ENCODE measurements at places on chromosomes 1 and 21.
A peak's percentile ranks its signal among the peaks of the same experiment; 100 is the strongest.

- no peak for DNase-seq
Measured at GRCh38 chr1:28343405-28343804, 14.6 kb downstream of the MED18 start.

DNA sequence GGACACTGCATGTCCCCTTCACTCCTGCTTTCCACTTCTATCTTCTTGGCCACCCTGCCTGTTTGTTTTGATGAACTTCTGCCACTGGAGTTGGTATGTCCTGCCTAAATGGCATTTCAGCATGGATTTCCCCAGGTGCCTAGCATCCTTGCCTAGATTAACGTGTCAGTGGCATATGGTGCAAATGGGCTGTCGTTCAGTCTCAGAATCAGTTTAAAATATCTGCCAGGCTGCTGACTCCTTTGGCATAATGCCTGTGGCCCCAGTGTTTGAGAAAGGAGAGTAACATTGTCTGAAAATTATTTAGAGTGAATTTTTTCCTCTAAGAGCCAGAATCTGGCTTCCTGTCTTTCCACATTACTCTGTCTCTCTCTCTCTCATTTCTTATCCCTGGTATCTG is 64.9 kb upstream of the BARHL2 start:
- DNase-seq, result no peak

GRCh38 chr21:38121888-38122720 is 134.7 kb upstream of the KCNJ15 start:
- no peak for DNase-seq

DNA sequence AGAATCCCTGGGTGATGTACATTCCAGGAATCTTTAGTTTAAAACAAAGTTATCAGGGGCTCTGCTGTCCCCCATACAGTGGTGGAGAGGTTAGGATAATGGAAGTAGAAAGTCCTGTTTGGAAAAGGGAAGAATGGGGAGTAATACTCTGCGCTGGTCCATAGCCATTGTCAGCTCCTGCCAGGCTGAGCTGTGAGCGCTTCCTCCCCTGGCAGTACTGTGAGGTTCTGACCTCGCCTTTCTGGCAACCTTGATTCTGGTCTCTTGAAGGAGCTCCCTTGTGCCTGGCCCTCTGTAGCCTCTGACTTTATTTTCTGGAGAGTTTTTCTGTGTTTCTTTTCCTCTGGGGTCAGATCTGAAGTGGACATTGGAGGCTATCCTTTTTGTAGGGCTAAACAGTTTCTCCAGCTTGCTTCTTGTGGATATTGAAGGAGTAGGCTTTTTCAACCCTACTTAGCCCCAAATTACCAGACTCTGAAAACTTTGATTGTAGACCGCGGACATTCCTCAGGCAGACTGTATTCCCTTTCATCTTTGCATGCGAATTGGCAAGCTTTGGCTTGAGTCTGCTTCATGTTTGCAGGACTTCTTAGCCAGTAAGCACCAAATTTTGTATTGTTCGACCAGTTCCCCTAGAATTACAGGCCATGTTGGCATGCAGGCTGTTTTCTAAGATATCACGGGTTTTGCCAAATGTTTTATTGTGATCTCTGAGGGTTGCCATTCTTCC is 13.8 kb downstream of the UBE4B start:
- no peak for DNase-seq

- DNase-seq, result peak; percentile 66
Measured at GRCh38 chr1:234608911-234609690, 877 bp downstream of the IRF2BP2 start.

DNA sequence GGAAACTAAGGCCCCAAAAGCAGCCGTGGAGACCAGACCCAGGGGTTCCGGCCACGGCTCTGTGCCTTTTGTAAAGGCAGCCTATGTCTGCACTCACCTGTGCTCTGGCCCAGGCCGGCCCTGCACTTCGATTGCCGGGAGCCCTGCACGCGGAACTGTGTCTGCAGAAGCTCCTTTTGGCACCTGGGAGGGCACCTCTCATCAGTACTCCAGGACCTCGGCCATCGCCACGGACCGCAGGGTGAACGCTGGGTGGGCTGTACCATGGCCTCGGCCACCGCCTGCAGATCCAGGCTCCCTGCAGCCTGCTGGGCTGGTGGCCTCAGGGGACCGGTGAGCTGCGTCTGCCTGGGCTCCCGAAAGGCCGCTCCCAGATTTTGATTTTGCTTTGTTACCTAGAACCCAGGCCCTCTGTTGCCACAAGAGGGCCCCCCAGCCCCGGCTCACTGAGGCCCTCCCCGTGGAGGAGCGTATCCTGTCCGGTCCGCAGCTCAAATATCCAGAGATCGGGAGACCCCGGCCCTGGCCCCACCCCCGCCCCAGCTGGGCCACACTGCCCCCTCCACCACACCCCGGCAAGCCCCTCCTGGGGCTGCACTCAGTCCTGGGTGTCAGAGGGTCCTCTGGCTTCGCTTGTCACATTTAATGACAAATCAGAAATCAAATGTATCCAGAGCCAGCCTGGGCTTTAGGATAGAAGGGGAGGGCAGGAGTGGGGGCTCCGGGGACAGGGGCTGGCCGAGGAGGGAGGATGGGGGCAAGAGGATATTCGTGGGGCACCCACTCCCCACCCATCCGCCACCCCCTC is 60.2 kb upstream of the PDE9A start:
- DNase-seq, result peak; percentile 58

DNA sequence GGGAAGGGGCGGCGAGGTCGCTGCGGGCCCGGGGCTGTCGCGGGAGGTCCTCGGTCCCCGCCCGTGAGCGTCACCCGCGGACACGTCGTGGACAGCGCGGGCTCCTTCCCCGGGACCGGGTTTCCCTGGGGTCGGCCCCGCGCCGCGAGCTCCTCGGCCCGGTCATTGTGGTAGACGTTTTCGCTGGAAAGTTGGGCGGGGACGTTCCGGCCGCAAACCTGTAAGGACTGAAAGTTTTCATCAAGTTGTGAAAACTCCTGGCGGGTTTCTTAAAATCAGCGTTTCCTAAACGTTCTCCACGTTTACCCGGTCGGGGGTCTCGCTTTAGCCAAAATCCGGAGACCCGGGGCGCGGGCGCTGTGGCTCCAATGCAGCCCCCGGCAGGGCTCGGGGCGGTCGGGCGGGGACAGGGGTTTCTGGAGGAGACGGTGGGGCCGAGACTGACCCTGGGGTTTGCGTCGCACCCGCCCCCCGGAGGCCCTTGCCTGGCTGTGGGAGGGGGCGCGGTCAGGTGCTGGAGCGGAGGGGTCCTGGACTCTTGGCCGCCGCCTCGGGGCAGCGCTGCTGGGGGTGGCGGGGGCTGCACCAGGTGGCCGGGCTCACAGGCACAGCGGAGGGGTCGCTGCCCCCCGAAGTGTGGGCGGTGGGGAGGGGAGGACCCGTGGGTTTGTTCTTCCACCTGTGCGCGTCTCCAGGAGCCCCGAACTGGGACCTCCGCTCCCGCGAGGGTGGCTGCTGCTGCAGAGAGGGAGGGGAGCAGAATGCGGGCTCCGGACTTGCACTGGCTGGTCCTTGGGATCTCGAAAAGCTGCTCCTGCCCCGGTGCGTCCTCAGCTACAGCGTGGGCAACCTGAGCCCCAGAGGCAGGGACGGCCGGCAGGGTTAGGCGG is 827 bp downstream of the PRKCZ start:
- no peak for DNase-seq

GRCh38 chr21:25788677-25789076 is 53.9 kb downstream of the GABPA start:
- no peak for DNase-seq

GRCh38 chr1:183620311-183620710 is 15.3 kb downstream of the ARPC5 start:
- no peak for DNase-seq

DNA sequence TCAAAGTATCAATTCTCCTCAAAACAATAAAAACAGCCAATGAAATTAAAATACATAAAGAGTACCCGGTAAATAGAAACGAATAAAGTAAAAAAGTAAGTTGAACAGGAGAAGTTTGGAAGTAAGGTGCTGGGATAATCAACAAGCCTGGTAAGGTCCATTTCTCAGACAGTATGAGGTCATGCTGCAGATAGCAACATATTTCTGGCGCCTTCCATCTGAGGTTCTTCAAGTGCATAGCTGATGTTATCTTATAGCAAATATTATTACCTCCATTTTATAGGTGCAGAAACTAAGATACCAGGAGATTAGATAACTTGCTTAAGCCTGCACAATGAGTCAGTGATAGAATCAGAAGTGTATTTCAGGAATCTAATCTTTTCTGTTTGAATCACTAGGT is 23.7 kb upstream of the CEP350 start:
- no peak for DNase-seq

GRCh38 chr1:201183209-201183608 is 7.4 kb upstream of the IGFN1 start:
- no peak for DNase-seq

GRCh38 chr1:234342774-234343173 is 30.5 kb upstream of the COA6 start:
- no peak for DNase-seq
